SW 1271 (cell line): ENCODE measurements at places on chromosomes 5 and 9.

GRCh38 chr9:86545090-86545489, 190.9 kb upstream of the TUT7 start:
- no peak for DNase-seq

DNA sequence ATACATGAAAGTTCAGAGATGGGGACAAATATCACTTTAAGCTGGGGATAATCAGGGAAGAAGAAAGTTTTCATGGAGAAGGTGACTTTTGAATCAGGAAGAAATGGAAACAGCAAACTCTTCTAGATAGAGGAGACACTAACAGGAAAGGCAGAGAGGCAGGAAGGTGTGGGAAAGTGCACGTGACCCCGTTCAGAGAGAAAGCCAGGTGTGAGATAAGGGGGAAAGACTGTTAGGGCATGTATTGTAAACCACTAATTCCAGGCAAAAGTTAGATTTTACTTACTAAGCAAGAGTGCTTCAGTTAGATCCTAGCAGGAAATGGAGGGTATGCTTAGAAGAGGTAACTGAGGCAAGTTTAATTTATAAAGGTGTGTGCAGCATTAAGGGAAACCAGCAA, 58.5 kb downstream of the PDCD1LG2 start:
- no peak for DNase-seq

GRCh38 chr5:26569929-26570258, 468.5 kb downstream of the CDH9 start:
- no peak for DNase-seq

DNA sequence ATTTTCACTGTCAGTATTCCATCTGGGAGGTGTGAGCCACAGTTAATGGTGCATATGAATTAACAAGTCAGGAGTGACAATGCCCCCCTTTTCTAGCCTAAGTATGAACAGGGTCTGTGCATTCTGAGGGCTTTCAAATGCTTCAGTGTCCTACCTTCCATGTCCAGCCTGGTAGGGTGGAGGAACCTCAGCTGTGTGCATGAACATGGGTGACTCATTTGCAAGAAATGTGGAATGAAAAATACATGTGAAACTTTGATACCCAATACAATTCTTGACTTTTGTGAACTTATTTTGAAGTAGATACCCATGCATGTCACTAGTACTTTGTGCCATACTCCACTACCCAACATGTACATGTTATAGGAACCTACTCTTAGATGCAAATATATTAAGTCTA, 375.8 kb downstream of the SEMA5A start:
- no peak for DNase-seq

GRCh38 chr9:83701286-83701685, 6.5 kb downstream of the UBQLN1 start:
- no peak for DNase-seq

GRCh38 chr9:113632776-113633590, 169.5 kb downstream of the RGS3 start:
- no peak for DNase-seq

- DNase-seq, result peak; percentile 60
Observed at GRCh38 chr9:129497005-129497812, 123.7 kb downstream of the C9orf50 start.

- no peak for DNase-seq
Observed at GRCh38 chr5:14614490-14614889, 32.9 kb downstream of the OTULINL start.

GRCh38 chr5:17436350-17436749, 61.7 kb upstream of the TAF11L2 start:
- DNase-seq, result no peak

DNA sequence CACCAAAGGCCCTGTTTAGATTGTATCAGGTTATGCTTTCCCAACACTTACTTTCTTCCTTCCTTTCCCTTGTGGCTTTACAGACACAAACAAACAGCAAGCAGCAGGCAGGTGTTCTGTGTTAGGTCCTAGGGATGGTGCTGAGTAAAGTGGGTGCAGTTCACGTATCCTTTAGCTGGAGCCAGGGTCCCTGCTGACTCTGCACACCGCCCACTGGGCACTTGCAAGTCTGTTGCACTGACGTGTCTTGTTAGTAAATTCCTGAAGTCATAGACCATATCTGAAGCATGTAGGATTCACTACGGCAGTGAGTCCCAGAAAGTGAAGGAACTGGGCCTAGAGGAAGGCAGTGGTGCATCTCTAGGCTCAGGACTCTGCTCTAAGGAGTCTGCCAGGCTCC, 96.5 kb downstream of the DAPK1 start:
- DNase-seq, result no peak

DNA sequence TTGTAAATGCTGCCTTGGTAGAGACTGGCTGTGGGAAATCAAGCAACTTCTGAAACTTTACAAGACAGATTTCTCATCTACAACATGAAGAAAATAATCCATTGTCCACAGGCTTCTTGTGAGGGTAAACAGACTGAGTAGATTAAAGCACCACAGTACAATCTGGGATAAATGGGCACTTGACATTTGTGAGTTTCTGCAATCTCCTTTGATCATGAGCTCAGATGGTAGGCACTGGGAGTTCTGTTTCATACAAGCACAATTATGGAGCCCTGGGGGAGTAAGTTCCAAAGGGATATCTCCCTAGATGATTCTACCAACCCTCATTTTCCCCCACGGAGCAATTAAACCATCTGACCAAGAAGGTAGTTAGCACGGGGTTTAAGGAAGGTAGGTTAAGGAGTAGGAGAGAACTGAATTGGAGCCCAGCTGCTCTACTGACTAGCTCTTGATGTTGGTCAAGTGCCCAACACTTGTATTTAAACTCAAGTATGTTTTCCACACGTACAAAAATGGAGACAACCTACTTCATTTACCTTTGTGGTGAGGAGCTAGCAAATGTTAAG, 479.5 kb upstream of the TNC start:
- DNase-seq, result no peak

GRCh38 chr5:159220206-159220605, 10.9 kb upstream of the RNF145 start:
- no peak for DNase-seq

GRCh38 chr9:80811003-80811402, 878.3 kb downstream of the TLE1 start:
- DNase-seq, result no peak

DNA sequence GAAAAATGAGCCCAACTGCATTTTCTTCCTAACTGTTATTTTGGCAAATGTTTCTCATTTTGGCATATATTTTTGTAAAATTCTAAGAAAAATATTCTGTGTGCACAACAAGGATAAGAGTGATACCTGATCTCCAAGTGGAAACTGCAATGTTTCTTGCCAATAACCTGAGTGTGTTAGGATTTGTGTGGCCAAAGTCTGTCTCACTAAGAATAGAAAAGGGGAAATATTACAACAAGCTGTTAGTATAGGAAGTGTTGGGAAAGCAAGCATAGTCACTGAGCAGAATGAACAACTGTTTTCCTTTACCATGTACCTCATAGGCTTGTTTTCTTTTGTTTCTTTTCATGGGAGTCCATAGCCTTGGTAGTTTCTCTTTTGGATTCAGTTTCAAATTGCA, 624.2 kb downstream of the MTRR start:
- DNase-seq, result no peak

GRCh38 chr9:36922548-36922947, 111.5 kb downstream of the PAX5 start:
- DNase-seq, result no peak

GRCh38 chr9:20219437-20219836, 402.9 kb downstream of the MLLT3 start:
- DNase-seq, result no peak

GRCh38 chr5:181069767-181070491, 29.9 kb downstream of the BTNL9 start:
- no peak for DNase-seq

DNA sequence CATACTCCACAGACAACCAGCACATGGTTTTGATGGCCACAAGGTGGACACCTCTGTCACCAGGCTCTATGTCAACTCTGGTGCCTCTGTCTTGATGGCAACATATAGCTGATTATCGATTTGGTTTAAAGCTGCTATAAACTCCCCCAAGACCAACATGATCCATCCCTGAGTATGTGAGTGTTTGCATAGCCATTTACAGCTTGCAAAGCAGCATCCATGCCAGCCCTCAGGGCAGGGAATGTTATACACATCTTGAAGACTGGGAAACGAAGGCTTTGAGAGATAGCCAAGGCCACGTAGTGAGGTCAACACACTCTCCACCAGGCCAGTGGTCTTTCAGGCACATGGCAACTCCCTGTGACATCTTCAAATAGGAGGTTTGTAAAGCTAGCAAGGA, 40.3 kb upstream of the BRINP1 start:
- DNase-seq, result no peak

- no peak for DNase-seq
Observed at GRCh38 chr5:135461481-135462151, 9.5 kb upstream of the TIFAB start.

- no peak for DNase-seq
Observed at GRCh38 chr5:65809817-65810531, 88.0 kb downstream of the NLN start.

DNA sequence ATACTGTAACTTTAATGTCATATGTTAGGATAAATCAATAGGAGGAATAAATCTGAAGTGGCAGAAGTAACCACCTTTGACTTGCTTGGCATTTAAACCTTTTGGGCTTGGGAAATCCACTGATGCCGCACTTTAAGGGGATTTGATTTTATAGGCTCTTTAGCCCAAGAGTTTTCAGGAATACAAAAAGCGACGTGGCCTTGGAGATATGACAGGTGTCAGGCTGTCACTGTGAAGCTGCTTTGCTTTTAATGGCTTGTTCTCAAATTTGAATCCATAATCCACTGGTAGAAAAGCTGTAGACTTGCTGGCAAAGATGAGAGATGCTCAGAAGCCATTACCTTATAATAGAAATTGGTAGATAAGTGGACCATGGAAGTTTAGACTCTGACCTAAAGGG, 71.6 kb downstream of the GABRG2 start:
- no peak for DNase-seq

DNA sequence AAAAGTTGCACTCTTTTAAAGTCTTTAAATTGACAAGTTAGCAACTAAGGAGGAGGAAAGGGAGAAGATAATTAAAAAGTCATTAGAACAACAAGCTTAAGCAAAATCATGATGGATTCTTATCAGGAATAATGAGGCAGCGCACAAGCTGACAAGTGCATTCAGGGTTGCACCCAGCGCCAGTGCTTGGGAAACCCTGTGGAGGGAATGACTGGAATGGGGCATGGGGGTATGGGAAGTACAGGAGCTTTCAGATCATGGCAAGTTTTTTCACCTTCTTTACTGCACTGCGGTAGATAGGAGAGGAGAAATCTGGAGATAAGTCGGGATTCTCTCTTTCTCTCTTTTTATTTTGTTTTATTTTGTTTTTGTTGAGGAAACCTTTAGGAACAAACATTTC, 117.9 kb upstream of the CKMT2 start:
- DNase-seq, result no peak

GRCh38 chr5:111775224-111775623, 18.2 kb upstream of the NREP start:
- DNase-seq, result no peak

- peak; percentile 88 for DNase-seq
Observed at GRCh38 chr5:159826351-159827214, 89.7 kb upstream of the ADRA1B start.

GRCh38 chr5:142466195-142466971, 141.6 kb upstream of the SPRY4 start:
- DNase-seq, result no peak

GRCh38 chr5:127008300-127008975, 21.9 kb downstream of the MARCHF3 start:
- no peak for DNase-seq

DNA sequence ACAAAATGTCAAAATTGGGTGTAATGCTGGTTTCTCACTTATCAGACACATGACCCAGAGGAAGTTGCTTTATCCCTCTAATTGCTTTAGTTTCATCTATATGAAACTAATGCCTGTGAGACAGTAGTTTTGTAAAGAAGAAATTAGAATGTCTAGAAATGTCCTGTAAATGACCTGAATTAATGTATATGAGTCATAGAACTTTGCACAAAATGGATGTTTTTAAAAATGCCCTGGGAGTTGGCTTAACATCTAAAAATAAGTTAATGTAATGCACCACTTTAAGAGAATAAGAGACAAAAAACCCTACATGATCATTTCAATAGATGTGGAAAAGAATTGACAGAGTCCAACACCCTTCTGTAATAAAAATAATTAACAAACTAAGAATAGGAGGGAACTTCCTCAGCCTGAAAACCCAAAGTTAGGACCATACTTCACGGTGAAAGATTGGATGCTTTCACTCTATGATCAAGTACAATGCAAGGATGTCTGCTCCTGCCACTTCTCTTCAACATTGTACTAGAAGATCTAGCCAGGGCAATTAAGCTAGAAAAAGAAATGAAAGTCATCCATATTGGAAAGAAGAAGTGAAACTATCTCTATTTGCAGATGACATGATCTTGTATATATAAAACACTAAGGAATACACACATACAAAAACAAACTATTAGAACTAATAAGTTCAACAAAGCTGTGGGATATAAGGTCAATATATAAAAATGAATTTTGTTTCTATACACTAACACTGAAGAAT, 117.9 kb downstream of the MELK start:
- no peak for DNase-seq

GRCh38 chr9:20084125-20084524, 295.3 kb upstream of the SLC24A2 start:
- no peak for DNase-seq
